Astrocyte (in vitro differentiated cells and primary cell): ENCODE measurements at places on chromosomes 3 and 15.

DNA sequence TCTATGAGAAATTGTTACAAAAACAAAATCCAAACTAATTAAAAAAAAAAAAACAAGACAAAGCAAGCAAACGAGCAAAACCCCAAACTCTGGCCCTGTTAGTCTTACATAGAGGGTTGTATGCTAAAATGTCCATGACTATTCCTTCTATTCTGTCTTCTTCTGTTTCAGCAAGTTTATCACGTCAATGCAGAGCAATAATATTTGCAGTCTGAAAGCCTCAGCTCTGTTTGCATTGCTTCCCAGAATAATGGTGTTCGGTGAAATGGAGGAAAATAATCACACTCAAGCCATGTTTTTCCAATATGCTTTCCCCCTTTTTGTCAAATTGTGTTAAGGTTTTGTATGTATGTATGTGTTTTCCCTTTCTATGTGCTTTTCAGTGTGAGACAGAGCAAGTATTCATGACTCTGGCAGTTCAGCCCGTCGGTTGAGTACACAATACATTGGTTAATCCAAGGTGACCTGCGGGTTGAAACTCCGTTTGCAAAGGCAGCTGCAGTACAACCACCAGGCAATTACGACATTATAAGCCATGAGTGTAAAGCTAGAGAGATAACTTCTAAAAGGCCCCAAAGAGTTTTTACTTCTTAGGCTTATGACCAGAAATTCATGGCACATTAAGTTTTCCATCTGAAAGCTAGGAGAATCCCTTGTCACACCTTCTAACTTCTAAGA, 34.9 kb upstream of the MAGI1 start:
- no peak for DNase-seq

DNA sequence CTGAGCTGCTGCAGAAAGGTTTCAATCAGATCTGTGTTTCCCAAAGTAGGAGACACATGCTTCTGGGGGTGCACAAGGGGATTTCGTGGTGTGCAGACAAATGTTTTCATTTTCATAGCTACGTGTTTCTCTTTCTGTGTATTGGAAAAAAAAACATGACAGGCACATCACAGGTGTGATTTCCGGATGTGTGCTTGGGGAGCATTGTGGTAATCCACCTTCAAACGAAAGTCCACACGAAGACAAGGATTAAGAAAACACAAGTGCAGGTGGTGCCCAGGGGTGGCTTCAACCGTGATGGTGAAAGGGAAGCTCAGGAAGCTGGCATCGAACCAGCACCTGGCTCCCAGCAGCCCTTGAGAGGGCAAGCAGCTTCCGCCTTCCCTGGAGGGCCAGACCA, 164.6 kb upstream of the LINGO1 start:
- no peak for DNase-seq

- no peak for DNase-seq
Measured at GRCh38 chr3:184554461-184554860, 7.1 kb upstream of the EPHB3 start.

GRCh38 chr15:63572749-63573464, 24.3 kb upstream of the FBXL22 start:
- no peak for DNase-seq

- DNase-seq, result no peak
Measured at GRCh38 chr3:44495636-44496415, 18.4 kb upstream of the ZNF445 start.

- no peak for DNase-seq
Measured at GRCh38 chr3:134859341-134859740, 64.3 kb downstream of the EPHB1 start.

- DNase-seq, result no peak
Measured at GRCh38 chr15:92666780-92667179, 11.2 kb upstream of the FAM174B start.

DNA sequence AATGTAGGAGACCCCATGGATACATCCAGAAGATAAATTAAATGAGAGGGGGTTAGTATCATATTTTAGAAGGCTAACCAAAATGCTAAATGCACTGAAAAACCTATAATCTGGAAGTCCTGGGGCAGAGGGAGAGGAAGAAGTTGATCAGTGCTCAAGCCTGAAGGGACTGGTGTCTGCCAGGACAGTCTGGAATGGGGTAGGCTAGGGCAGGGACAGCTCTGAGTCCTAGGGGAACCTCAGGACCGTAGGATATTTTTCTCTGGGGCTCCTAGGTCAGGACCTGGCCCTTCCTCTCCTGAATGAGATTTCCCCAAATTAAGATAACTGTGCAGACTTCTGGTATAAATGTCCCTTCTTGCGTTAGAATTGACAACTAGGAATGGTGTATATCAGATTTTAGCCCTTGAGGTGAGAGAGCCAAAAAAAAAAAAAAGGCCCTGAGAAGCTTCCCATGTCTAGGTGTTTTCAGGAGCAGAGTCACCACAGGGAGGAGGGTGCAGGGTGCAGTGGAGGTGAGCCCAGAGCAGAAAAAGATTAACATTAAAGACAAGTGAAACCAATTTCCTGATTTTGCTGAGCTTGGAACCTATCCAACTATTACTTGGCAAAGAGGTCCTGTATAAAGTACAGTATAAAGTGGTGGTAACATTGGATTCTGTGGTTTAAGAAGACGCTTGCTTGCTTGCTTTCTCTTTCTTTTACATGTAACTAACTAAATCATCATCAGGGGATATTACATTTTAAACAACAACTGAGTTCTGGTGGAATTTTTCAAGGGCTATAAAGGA, 63.5 kb downstream of the HACD2 start:
- DNase-seq, result peak; percentile 53
